Umbilical cord (tissue), 2 donors: ENCODE measurements at places on chromosomes 1 and 21.
A peak's percentile ranks its signal among the peaks of the same experiment; 100 is the strongest.

GRCh38 chr1:151443846-151444782 lies 15.2 kb downstream of the POGZ start:
- peak; percentile 85 for DNase-seq

- DNase-seq, result peak; percentile 94
Measured at GRCh38 chr1:204072931-204073836, at the start of gene SOX13. SOX13 (plus strand) TSS chr1:204073115; CDS start chr1:204112916, 39,801 bp downstream.

DNA sequence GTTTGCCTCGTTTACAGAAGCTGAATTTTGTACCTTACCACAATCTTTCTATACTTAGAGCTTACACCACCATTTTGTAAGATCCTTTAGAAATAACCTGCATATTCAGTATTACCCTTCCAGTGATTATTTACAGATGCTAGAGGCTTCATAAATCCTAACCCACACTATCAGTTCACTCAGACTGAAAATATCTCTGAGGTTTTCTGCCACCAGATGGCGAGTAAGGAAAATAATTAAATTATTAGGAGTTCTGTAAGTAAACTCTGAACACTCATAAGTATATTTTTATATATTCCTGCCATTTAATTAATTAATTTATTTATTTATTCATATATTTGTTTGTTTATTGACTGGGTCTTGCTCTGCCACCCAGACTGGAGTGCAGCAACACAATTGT lies 1635.2 kb downstream of the PLA2G4A start:
- DNase-seq, result no peak

DNA sequence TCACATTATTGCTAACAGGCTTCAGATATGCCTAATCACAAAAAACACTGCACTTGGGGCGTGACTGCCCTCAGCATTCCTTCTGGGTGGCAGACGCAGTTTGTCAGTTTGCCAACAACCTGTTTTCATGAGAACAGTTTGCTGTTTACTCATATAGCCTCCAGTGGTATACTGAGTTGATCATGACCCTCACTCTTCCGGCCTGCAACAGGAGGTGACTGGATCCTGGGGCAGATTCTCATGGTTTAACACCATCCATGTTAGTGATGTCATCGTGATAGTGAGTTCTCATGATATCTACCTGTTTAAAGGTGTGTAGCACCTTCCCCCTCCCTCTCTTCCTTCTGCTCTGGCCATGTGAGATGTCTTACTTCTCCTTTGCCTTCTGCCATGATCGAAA lies 555.2 kb downstream of the PLPP3 start:
- DNase-seq, result no peak

GRCh38 chr1:16980473-16981268 lies at the start of gene MFAP2:
MFAP2 (minus strand) TSS chr1:16980620; CDS start chr1:16978273, 2,347 bp downstream.
- DNase-seq, result peak; percentile 70

- DNase-seq, result peak; percentile 50
Measured at GRCh38 chr1:167057241-167057688, 32.9 kb downstream of the GPA33 start.

GRCh38 chr1:241276391-241276790 lies 80.6 kb downstream of the RGS7 start:
- no peak for DNase-seq

GRCh38 chr1:200290010-200290685 lies 119.7 kb downstream of the ZNF281 start:
- no peak for DNase-seq

DNA sequence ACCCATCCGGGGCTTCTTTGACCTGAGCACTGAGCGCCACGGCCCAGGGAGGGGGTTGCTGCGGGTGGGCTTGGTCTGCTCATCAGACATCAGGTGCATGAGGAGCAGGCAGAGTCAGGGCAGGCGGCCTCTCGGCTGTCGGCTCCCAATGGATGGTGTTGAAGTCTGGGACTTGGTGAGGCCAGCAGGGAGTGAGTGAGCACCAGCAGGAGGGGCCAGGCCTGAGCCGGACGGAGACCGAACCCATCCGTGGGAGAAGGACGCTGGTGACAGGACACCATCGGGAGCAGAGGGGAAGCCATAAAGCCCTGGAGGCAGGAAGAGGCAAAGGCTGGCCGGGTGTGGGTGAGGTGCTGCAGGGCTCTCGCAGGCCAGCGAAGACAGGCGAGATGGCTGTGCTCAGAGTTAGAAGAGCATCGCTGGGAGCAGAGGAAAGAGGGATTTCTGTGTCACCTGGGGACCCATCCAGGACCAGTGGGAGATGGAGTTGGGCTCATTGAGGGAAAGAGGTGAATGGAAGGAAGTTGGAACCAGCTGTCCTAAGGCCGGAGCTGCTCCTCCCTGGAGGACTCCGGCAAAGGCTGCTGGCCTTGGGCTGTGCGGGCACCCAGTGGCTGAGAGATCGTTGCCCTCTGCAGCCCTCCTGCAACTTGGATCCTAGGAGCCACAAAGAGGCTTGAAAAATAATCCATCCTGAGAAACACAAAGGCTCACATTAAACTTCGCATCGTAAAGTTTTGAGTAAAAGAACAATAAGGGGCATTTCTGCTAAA lies 49.9 kb downstream of the PDE9A start:
- no peak for DNase-seq

- DNase-seq, result no peak
Measured at GRCh38 chr1:212930986-212931678, 19.2 kb upstream of the VASH2 start.
